Keratinocyte (primary cell): ENCODE measurements at places on chromosomes 5 and 9. TPM values are rescaled to one million over a fixed set of nuclear protein-coding genes. Genes with fewer than 3 reads are reported as not detected.

DNA sequence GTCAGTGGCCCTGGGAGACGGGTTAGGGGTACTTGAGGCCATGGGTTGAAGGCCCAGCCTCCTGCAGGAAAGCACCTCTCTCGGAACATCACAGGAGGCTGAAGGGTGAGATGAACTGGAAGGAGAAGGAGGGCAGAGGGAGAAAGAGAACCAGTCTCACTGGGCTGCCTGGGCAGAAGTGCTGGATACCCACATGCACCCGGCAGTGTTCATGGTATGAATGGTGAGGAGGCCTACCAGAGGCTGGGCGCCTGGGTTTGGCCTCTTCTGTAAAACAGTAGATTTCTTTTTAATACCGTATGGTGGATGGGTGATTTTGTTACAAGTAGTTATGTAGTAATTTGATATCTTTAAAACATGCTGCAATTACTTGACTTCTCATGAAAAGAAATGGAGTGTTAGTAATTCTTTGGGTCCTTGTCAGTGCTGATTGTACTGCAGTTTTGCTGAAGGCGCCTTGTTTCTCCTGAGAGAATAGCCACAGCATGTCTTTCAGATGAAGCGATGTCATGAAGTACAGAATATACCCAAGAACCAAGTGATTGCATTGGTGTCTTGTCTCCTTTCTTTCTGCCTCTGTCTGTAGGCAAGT, 258.6 kb downstream of the FANCC start:
- DNase-seq, result no peak

DNA sequence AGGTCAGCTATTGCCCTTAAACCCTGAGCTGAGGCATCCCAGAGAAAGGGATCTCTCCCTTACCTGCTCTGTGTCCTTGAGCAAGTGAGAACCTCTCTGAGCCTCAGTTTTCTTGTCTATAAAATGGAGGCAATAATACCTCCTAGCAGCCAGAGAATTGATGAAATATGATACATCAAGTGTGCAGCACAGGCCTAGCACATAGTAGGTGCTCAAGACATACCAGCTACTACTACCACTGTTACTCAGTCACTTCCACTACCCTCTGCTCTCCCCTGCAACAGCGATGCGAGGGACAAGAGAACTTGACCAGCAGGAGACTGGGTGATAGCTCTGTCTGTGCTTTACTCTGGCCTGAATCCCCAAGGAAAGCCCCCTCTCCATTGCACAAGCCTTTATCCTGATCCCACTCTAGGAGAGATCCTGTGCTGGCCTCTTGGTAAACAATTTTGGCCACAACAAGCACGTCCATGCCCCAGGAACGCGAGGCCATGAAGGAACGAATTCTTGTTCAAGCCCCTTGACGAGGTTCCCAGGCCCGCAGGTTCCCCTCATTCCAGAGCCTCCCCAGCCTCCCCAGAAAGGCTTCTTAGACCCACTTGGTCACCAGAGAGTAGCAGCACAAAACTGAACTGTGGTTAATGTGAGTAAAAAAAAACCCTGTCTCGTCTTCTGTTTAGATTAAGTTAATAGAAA, 39.4 kb downstream of the LRSAM1 start:
- DNase-seq, result no peak

ABO gene
- not detected in 3 replicates for polyA plus RNA-seq

TSLP gene
- 0.43 to 1.5 TPM (median 1.1 TPM) in 3 replicates for polyA plus RNA-seq

SH3GL2 gene
- polyA plus RNA-seq, result 0.02 to 0.03 TPM in 2 of 3 replicates, not detected in the other

SPATA31A3 gene
- polyA plus RNA-seq, result not detected in 3 replicates

PFDN1 gene
- polyA plus RNA-seq, result 77.2 to 101 TPM (median 79.0 TPM) in 3 replicates

IFNA2 gene
- polyA plus RNA-seq, result not detected in 3 replicates

ANGPTL2 gene
- polyA plus RNA-seq, result 0.10 to 0.19 TPM (median 0.18 TPM) in 3 replicates

ECSCR gene
- not detected in 3 replicates for polyA plus RNA-seq

ITGA1 gene
- 0.48 to 1.4 TPM (median 1.2 TPM) in 3 replicates for polyA plus RNA-seq

FBP2 gene
- polyA plus RNA-seq, result not detected in 3 replicates

WDR31 gene
- polyA plus RNA-seq, result 0.94 to 2.3 TPM (median 1.2 TPM) in 3 replicates
